ENCODE measurements at places on chromosomes 5 and 9.
A peak's percentile ranks its signal among the peaks of the same experiment; 100 is the strongest.

DNA sequence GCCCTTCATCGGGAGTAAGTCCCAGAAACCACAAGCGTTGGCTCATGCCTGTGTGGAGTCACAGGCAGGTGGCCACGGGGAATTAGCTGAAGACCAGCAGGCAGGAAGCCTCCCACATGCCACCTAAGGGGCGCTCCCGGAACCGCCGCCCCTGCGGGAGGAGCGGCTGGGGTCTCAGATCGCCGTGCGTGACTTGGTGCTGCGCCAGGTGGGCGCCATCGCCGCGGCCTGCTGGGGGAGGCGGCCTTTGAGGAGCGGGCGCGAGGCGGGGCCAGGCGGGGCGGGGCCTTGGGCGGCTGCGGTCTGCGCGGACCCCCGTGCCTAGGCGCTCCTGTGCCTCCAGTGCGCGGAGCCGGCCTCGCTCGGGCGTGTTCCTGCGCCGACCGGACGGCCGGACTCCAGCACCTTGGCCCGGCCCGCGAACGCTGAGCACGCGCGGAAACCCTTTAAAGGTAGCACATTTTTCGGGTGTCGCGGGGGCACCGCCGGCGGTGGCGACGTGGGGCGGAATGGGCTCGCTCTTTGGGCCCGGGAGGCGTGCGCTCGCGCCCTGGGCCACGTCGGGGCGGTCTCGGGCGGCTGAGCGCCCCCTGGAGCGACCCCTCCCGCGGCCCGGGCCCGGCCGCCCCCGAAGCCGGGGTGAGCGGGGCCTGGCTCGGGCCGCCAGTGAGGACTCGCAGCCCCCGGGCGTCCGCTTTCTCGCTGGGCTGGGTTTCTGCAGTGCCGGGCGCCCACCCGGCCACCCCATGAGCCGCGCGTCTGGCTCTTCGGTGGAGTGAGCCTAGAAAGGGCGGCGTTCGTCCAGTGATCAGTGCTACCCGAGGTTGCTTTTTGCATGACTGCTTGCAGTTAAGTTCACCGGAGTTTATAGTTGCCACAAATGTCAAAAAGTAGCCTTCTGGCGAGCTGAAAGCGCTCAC, 24.5 kb downstream of the LECT2 start:
- DNase-seq = peak; percentile 4

- DNase-seq = peak; percentile 28
These were observed 1.1 kb upstream of the SNX24 start for GRCh38 chr5:122844136-122844909.

DNA sequence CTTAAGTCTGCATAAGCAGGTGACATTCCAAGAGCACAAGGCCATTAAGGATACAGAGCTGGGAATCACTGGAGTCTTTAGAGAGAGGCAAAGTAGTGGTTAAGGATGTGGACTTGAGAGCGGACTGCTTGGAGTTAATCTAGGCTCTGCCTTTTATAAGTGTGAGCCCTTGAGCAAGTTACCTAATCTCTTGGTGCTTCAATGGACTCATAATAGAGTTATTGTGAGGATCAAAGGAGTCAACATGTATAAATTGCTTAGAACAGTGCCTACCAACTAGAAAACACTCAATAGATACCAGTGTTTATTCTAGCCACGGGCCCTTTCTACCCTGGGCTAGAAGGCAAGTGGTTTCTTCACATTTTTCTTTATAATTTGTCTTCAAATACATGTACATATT, 819.4 kb downstream of the NR2F1-AS1 start:
- DNase-seq = no peak

GRCh38 chr9:87909310-87910041, 8.3 kb upstream of the SPATA31C1 start:
- peak; percentile 8 for DNase-seq

DNA sequence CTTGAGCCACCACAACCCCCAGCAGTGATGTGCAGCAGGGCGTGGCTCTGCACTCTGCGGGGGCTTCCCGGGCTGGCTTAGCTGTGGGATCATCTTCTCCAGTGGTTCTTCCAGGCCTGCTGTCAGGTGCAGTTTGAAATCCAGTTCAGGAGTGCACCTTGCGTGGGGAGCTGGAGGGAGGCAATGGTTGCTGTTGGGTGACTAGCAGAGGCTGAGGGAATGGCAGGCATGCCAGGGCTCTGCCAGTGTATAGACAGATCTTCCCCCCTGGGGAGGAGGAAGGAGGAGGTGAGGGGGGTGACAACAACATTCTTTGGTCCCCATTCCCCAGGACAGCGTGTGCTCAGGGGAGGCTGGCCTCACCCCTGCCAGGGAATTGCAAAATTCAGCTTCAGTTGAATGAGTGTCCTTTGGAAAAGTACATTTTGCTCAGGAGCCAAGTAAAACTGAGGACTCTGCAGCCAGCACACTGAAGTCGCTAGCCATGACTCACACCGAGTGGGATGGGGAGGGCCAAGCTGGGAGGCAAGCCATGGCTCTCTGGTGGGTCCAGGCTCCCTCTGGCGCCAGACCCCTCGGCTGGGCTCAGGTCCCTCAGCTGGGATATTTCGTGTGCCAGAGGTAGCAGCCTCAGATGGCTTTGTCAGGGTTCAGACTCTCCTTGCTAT, 35.0 kb downstream of the ERGIC1 start:
- no peak for DNase-seq

DNA sequence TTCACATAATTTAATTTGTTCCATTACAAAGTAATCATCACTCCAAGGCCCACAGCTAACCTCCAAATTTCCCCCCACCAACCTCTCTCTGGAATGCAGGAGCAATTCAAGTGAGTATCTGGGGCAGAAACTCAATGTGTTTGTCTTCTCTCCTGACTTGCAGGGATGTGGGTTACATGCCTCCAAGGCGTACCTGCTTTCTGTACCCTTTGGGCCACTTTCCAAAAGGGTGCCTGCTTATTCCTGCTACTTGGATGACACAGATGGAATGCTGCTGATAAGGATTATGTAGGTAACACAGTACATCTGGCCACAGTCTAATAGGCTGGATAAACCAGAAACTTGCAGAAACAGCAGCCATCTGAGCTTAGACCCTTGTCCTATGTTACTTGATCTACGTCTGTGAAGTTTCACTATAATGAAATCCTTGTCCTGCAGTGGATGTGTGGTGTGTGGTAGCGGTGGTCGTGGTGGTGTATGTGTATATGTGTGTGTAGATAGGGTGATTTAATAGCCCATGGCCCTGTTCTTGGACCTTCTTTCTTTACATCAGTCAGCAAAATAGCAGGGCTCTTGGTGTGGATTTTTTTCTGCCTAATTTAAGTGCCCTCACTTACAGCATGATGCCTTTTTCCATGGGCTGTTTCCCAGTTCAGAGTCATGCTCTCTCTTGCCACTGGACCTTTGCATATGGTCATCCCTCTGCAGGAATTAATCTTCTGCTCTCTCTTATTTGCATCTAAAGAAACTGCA, 175.9 kb downstream of the ZDHHC21 start:
- no peak for DNase-seq

GRCh38 chr9:30058463-30058862, 2326.0 kb upstream of the ACO1 start:
- DNase-seq = no peak

DNA sequence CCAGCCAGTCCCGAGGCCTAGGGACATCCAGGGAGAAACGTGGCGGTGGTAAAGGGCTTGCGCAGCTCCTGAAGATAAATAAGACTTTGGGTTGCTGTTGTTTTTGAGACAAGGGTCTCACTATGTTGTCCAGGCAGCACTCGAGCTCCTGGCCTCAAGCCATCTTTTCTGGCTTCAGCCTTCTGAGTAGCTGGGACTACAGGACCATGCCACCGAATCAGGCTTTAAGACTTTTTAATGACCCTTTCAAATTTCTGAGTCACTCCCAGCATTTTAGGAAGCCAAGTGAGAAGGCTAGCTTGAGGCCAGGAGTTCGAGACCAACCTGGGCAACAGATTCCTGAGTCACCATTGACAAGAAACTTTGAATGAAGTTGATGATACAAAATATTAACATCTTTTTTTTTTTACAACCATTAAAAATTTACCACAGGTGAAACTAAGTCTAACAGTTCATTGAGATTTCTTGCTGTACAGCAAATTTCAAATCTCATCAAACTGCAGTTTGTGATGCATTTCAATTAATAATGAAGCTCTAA, 817 bp upstream of the GNE start:
- no peak for DNase-seq

- peak; percentile 63 for DNase-seq
These were observed 406.6 kb upstream of the TNC start for GRCh38 chr9:115524453-115525059.

DNA sequence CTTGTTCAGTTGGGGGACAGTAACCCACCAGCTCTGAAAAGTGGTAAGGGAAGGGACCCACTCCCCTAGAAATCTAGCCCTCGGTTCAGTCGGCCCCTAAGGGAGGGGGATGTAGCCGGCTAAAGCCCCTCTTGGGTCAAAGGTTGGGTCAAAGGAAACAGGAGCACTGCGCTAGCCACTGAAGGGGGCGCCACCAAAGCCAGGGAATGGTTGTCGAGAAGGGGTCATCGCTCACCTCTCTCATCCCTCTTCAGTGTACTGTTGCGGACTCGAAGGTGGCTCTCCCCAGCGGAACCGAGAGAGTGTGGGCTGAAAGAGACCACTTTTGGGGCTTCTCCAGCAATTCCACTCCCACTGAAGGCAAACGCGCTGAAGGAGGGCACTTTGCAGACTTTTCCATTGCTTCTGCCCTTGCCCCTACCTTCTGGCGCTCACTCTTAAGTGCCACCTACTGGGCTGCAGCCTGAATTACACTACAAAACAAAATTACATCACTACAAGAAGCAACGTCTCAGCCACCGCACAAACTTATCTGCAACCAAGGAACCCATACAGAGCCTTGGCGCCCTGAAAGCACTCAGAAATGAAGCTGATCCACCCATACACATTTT, 396.9 kb downstream of the PDE4D start:
- DNase-seq = no peak

- DNase-seq = no peak
These were observed 56.7 kb upstream of the NAA35 start for GRCh38 chr9:85884256-85884655.

- DNase-seq = no peak
These were observed 578.5 kb downstream of the BNC2 start for GRCh38 chr9:16291921-16292320.

- DNase-seq = no peak
These were observed 47.2 kb upstream of the FCHO2 start for GRCh38 chr5:72908664-72909063.

DNA sequence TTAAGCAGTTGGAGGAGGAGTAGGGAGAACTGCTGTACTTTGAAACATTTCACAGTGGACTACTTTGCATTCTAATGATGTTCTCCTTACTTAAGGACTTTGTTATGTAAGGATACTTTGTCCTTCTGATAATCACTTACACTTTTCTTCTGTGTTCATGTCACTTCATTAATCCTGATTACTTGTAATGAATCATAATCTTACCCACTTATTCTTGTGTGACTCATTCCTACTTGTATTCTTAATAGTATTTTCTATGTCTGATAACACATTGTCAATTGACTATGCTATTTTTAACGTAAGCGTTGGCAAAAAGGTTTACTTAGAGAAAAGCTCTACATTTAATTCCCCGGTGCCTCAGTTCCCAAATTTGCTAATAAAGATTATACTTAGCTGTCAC, 63.8 kb downstream of the GHR start:
- no peak for DNase-seq

GRCh38 chr9:127426756-127427155, 2.6 kb downstream of the ZNF79 start:
- no peak for DNase-seq

DNA sequence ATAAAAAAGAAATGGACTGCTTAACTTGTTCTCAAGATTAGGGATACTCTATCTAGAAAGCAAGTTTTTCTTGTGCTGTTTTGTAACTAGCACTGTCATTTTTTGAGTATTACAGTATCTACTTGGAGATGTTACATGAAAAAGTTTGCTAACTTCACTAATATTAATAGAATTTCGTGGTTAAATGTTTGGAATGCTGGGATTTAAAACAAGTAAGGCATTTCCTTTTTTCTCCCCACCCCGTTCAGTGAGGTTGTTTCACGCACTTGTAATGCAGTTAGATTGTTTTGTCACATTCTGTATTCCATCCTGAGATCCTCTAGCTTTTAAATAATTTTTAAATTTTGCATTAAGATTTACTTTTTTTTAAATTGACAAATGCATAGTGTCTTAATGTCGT, 20.0 kb upstream of the TEK start:
- DNase-seq = no peak

DNA sequence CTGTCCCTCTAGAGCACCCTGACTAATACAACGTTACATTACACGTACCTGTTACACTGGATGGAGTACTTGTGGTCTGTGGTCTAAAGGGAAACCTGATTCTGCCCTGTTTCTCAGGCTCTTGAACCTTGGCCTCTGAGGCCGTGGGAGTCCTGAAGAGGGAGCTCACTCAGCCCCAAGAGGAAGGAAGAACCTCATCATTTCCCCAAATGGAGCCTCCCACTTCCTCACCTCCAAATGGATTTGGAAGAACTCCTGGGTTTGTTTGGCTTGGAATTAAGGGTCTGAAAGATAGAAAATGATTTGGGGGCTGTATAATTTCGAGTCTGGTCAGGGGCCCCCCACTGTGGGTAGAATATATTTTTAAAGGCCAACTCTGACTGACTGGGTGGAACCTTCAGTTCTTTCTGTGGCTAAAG, 200.2 kb downstream of the SEMA6A start:
- no peak for DNase-seq

DNA sequence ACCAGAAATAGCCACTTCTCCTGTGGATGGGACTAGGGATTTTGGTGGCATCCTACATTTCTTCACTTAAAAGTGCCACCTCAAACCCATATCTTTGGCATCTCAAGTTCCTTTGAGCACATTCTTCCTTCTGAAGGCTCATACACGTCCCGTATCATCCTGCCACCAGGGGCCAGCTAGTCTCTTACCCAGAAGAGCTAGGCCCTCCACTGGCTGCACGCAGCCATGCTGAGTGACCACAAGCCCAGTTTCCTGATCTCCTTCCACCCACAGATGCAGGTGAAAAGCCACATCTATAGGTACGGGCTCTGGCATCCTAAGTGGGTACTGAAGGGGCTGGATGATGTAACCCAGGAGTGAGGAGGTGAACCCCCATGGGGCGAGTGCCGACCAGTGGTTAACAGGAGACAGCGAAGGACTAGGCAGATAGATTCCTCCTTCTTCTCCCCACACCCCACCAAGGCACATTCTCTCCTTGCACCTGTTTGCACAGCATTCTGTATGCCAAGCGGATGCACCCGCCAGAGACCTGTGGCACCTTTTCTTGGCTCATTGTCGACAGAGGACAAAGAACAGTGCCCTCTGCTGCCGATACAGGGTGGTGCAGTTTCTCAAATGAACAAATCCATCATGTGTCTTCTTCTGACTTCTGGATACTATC, 14.4 kb upstream of the SCGB3A1 start:
- DNase-seq = no peak

- no peak for DNase-seq
These were observed 80.3 kb upstream of the RPS23 start for GRCh38 chr5:82358457-82358856.

- no peak for DNase-seq
These were observed 45.1 kb upstream of the ASTN2 start for GRCh38 chr9:117459913-117460312.

Measured in NCI-H1417 (cell line).